ENCODE measurements at places on chromosomes 2 and 18. TPM values are rescaled to one million over a fixed set of nuclear protein-coding genes. Genes with fewer than 3 reads are reported as not detected.

- DNase-seq, result no peak
Measured at GRCh38 chr2:102185347-102185746, 1.5 kb upstream of the IL1RL2 start.

The ALPG gene
- total RNA-seq, result not detected

The TOGARAM2 gene
- not detected for total RNA-seq

The POTEC gene
- not detected for total RNA-seq

DNA sequence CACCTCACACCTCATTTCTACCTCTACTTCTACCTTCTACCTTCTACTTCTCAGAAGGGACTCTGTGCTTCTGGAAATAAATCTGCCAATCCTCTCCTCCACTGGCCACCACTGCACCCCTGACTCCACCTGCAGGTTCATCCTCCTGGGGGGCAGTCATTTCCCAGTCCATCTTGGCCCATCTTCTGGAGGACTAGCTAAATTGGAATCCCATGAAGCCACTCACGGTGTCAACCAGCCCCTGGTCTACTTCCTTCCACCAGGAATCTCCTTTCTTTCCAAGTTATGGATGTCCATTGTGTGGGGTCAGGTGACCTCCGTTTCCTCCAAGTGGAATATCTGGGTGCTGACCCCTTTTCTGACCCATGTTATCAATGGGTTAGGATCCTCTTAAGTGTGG is 3.9 kb downstream of the WNT10A start:
- no peak for DNase-seq

DNA sequence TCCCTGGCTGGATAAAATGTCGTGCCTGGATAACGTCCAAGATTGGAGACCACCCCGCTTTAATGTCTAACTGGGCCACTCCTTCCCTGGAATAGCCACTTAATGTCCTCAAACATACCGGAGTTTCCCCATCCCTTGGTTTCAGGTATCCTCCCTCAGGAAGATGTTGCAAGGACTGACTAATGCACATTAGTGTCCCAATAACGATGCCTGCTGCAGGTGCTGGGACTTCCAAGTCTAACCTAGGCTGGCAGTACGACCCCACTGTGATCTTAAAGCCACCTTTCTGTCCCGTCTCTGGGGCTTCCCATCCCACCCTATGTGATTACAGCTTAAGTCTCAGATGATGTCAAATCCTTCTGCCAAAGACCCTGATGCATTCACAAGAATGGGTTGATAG is 1.1 kb upstream of the ATP6V1C2 start:
- DNase-seq, result no peak

DNA sequence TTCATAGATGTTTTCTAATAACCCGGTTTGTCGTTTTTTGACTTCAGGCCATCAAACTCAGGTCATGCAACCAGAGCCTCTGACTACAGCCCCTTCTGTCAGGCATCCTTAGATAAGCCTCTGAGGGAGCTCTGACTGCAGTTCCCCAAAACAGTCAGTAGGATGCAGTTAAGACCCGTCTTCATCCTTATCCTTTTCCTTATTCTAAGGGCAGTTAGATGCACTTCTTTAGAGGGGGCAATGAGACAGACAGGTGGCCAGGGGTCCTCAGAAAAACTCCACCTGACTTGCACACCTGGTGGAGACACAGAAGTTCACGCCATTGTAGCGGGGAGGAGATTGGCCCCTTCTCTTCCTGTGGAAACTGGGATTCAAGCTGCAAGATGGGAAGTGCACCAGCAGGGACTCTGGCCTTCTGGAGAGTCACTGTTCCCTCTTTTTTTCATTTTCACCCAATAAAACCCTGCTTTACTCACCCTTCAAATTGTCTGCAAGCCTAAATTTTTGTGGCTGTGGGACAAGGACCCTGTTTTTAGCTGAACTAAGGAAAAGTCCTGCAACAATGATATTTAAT is 104.8 kb upstream of the TFPI start:
- DNase-seq, result no peak

DNA sequence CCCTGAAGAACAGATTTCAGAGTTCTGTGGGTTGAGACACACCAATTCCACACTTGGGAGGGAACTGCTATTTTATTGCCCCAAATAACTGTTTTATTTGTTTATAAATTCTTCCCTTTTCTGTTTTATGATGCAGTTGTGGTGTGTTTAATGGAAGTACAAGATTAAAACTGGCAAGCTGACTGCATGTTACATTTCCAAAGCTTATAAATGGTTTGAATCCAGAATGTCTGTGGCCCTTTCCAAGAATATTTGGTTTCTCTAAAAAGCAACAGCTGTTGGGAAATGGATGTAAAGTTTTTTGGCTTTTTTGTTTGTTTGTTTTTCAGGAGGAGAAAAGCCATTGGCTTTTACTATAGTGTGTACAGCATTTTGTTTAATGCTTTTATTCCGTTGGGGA is 234.5 kb downstream of the MTX2 start:
- no peak for DNase-seq

The C2orf72 gene
- total RNA-seq, result 12.8 TPM

DNA sequence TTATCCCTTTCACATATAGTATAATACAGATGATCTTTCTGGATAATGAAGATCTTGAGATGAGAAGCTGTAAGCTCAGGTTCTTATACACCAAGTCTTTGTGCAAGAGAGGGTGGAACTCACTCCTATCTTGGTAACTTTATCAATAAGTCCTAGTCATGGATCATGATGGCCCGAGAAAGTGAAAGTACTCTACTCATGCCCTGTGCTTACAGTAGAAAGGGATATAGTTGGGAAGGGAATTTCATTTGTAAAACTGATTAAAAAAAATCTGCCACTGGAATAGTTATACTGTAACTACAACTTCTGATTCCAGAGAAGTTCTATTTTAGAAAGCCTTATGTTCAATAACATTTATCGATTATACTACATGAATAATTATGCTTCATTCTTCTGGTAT is 51.8 kb downstream of the MYO3B start:
- no peak for DNase-seq

The MYCN gene
- not detected for total RNA-seq

GRCh38 chr2:54986264-54986663 is 64.0 kb downstream of the RTN4 start:
- no peak for DNase-seq

The LAMA3 gene
- 19.2 TPM for total RNA-seq

- no peak for DNase-seq
Measured at GRCh38 chr2:106624787-106625380, 137.7 kb downstream of the CD8B2 start.

The TLX2 gene
- total RNA-seq, result not detected

GRCh38 chr18:57839942-57840381 is 36.8 kb upstream of the ATP8B1 start:
- peak; percentile 4 for DNase-seq

- peak; percentile 6 for DNase-seq
Measured at GRCh38 chr18:51537487-51537886, 340.0 kb upstream of the MEX3C start.

- no peak for DNase-seq
Measured at GRCh38 chr2:72136933-72137497, 10.6 kb downstream of the CYP26B1 start.

- peak; percentile 97 for DNase-seq
Measured at GRCh38 chr2:191049728-191050639, 36.0 kb upstream of the STAT1 start.

The UPP2 gene
- total RNA-seq, result not detected

DNA sequence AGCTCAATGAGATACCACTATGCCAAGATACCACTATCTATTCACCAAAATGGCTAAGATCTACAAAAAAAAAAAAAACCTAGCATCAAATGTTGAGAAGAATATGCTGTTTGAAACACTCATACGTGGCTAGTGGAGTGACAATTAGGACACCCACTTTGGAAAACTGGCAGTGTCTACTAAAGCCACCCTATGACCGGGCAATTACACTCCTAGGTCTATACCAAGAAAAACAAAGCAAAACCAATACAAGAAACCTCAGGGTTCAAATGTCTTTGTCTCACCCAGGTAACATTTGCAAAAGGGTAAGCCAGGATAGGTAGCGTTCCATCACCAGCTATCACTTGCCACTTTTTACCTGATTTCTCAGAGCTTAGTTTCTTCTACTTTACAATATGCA is 123.6 kb upstream of the CAB39 start:
- no peak for DNase-seq

The UGT1A10 gene
- total RNA-seq, result not detected

The NETO1 gene
- total RNA-seq, result 8.1 TPM

GRCh38 chr2:217593732-217594131 is 409.1 kb downstream of the TNS1 start:
- DNase-seq, result no peak

- no peak for DNase-seq
Measured at GRCh38 chr2:236572482-236572881, 2.9 kb downstream of the ACKR3 start.

The CNDP1 gene
- not detected for total RNA-seq

The TMEM247 gene
- not detected for total RNA-seq

DNA sequence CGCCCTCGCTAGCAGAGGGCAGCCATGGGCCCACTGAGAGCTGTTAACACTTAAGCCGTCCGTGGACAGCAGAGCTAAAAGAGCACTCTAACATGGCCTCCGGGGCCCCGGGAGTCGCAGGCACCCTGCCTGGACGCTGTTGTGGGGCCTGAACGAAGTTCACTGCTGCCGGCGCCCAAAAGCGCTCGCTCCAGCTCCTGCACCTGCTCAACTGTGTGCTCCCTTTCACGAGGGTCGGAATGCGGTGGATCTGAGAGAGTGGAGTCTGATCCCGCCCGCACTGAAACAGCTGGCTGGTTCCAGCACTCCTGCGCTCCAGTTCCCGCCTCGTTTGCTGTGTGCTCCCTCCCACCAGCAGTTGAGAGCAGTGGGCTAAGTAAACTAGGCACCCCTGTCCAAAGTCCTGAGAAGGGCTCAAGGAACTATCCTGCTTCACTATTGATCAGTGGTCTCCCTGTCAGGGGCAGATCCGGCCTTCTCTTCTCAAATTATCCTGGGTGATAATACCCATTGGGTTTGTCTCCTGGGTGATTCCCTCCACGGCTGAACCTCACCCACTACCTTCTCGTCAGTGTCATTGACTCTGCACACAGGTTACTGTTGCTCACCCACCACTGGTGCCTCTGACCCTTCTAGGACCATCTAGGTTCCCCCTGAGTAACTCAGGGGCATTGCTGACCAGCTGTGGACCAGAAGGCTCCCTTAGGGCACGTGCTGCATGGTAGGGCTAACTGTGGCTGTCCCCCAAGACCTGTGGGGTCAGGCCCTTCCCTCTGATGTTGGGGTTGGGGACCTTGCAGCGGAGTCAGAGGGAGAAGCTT is 23.5 kb downstream of the B3GNT7 start:
- DNase-seq, result no peak

DNA sequence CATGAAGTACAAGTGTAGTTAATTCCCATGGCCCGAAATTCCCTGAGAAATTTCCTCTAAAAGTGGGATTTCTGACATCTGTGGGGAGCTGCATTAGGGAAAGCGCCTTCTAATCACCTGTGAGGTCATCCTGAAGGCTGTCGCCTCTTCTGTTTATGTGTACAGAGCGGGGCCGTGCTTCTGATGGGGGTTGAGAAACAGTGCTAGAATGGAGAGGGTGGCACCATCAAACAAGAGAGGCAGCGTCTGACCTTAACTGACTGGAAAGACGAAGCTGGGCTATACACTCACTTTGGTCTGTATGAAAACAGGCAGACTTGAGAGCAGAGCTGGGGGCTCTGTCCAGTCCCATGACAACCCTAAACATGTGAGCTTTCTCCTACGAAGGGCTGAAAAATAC is 44.2 kb upstream of the DNMT3A start:
- no peak for DNase-seq

The CD8B gene
- not detected for total RNA-seq

DNA sequence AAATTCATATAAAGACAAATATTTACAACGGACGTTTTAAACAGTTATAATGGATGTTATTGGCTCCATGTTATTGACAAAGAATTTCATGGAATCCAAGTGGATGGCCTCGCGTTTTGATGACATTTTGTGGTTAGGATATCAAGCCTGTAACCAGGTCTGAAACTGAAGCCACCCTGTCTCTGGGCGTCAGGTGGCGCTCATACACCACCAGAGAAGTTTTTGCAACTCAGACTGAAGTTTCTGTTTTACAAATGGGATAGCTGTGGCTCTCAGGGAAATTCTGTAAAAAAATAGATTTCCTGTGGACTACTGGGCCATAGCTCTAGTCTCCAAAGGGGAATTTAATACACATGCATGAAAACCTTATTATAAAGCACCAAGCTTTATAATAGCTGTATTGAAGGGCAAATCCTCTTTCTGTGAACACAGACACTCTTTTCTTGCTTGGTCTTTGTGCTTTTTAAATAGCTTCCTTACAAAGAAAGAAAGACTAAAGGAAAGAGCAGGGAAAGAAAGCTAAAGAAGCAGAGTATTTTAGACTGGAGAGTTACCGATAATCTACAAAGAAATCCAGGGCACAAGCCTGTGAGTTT is 86.7 kb downstream of the C18orf54 start:
- DNase-seq, result peak; percentile 18

- DNase-seq, result no peak
Measured at GRCh38 chr2:9113916-9114315, 92.7 kb upstream of the ASAP2 start.

The SGO2 gene
- total RNA-seq, result 7.1 TPM

GRCh38 chr18:67154979-67155378 is 361.5 kb downstream of the DSEL start:
- no peak for DNase-seq

The LIPG gene
- total RNA-seq, result 4.5 TPM

- no peak for DNase-seq
Measured at GRCh38 chr2:43491065-43491639, 104.7 kb downstream of the THADA start.

The TMEFF2 gene
- total RNA-seq, result not detected

GRCh38 chr18:45731716-45732115 is 7.7 kb downstream of the SLC14A1 start:
- no peak for DNase-seq

GRCh38 chr2:196136151-196136550 is 35.2 kb downstream of the STK17B start:
- no peak for DNase-seq

DNA sequence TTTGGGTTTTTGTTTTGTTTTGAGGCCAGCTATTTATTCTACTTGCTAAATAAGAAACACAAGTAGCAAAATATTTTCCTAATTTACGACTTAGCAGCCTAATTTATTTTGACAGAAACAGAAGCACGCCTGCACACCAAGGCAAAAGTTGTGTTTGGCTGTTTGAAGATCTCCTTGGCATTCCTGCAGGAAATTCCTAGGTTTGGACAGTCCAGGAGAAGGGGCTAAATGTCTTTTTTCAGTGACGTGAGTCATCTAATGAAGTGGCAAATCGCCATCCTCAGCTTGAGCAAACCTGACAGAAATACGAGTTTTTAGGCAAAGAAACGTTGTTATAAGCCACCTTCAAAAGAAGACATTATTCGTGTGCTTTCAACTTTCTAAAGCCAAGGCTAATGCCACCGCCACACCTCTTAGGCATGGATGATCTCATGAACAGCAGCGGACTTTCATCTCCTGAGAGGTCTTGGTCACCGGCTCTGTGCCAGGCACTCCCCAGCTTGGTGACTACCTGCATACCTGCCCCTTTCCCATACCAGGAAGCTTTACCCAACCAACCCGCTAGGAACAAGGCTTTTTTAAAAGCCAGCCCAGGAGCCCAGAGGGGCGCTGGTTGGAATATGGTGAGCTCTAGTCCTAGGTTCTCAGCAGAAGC is 30.9 kb downstream of the STK39 start:
- DNase-seq, result no peak
